Activated T-cell treated with anti-CD3 and anti-CD28 coated beads, Interleukin-2, amount 50 U/mL, for 72 hours (primary cell): ENCODE measurements at places on chromosomes 2 and 18. TPM values are rescaled to one million over a fixed set of nuclear protein-coding genes. Genes with fewer than 3 reads are reported as not detected.

HOXD13 gene
- not detected for total RNA-seq

MYO1B gene
- total RNA-seq = 24.4 TPM

CCDC85A gene
- not detected for total RNA-seq

SPATA3 gene
- 1.9 TPM for total RNA-seq

EPB41L3 gene
- total RNA-seq = 4.9 TPM

SLC5A7 gene
- not detected for total RNA-seq

HES6 gene
- total RNA-seq = 2.0 TPM

FOXD4L1 gene
- 0.12 TPM for total RNA-seq

LCT gene
- 0.19 TPM for total RNA-seq

FAP gene
- not detected for total RNA-seq

CXCR1 gene
- total RNA-seq = not detected

REG1A gene
- not detected for total RNA-seq

GRHL1 gene
- 1.1 TPM for total RNA-seq

BOK gene
- total RNA-seq = not detected

ARID5A gene
- 433 TPM for total RNA-seq

ANKRD39 gene
- 16.5 TPM for total RNA-seq

ESCO1 gene
- 23.6 TPM for total RNA-seq

ABCB11 gene
- total RNA-seq = not detected

CCT4 gene
- total RNA-seq = 300 TPM

FABP1 gene
- not detected for total RNA-seq

KRCC1 gene
- total RNA-seq = 13.2 TPM

INPP5D gene
- 64.8 TPM for total RNA-seq

M1AP gene
- total RNA-seq = not detected

KIAA2012 gene
- total RNA-seq = not detected
